Activated CD4-positive, alpha-beta T cell treated with anti-CD3 and anti-CD28 coated beads for 24 hours (primary cell): ENCODE measurements at places on chromosomes 12 and 14.

DNA sequence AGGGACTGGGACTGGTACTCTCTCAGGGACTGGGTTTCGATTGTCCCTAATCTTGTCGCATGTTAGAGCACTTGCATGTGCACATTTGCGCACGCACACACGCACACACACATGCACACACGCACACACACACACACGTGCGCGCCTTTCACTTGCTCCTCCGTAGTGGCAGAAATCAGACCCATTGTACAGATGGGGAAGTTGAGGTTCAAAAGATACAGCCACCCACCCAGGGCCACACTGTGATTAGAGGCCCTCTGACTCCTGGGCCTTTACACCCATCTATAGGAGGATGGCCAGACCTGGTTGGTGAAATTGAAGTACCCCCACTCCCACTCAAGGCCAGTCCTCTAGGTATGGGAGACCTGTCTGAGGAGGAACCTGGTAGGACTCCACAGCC is 167.8 kb upstream of the LHX5 start:
- DNase-seq, result no peak

GRCh38 chr12:92504594-92504981 is 198.2 kb upstream of the PLEKHG7 start:
- no peak for DNase-seq

GRCh38 chr12:102543494-102544485 is 63.4 kb upstream of the IGF1 start:
- no peak for DNase-seq

GRCh38 chr12:124321556-124322270 is 26.8 kb downstream of the RFLNA start:
- DNase-seq, result no peak

DNA sequence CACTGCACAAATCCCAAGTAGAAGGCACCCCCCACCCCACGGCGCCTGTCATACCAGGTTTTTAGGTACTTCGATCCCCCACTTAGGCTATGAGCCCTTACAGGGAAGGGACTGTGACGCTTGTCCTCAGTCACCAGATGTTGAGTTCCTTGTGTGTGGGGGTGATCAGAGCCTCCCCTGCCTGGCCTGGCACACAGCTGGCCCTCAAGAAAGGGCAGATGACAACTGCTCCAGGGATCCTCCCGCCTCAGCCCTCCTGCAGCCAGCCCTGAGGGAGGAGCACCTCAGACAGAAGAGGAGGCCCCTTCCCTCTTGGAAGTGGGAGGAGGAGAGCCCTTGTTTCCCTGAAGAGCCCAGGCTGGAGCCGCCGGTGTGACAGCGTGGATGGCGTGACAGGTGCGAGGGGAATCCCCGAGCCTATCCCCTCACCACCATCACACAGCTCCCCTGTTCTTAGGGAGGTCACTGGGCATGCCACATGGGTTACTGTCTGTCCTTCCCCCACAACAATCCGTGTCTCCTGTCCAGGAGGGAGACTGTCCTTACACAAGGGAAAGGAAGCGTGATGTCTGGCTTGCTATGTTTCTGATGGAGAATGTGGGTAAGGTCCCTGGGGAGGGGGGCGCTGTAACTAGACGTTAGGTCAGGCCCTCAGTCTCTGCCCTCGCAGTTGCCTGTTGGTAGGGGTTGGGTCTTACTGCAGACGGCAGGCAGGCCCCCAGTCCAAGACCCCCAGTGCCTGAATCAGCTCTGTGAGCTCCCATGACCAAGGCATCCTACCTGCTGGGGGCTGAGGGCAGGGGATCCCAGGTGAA is 31.4 kb downstream of the P2RX4 start:
- DNase-seq, result no peak

GRCh38 chr14:71694591-71695530 is 237.4 kb upstream of the RGS6 start:
- DNase-seq, result no peak

- no peak for DNase-seq
These were observed 8.5 kb upstream of the MYO1A start for GRCh38 chr12:57058454-57058853.

DNA sequence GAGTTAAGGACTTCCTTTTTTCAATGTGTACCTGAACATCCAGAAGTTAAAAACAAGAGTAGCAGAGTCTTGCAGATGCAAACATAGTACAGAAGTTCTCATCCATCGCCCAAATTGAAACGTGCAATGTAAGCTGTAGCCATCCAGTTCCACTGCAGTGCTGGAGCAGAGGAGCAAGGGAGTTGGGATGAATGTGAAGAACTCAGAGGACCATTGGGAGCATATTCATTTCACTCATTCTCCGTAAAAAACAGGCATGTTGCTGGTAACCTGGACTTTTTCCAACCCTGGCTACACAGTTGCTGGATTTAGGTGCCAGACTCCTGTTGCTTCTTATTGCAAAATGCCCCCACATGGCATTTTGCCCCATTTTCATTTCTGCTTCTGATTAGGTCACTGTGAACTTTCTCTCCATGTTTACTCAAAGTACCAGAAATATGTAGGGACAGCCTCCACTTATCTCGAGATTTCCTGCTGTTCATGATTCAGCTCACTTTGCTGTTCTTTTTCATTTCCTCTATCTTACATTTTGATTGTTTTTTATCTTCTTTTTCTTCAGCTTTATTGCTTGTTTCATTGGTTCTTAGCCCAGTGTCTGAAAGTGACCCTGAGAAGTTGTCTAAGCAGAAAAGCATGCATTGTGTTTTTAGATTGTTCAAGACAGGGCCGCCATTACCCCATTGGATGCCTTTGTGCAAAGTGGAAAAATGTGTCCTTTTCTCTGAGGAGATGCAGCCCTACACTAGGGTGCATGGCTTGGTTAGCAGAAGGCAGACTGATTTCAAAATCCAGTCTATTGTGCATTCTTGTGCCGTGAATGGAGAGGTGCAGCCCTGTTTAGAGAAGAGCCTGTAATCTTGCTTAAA is 109.0 kb upstream of the AMIGO2 start:
- DNase-seq, result no peak

GRCh38 chr14:101627915-101628262 is 66.6 kb downstream of the DIO3 start:
- no peak for DNase-seq

GRCh38 chr12:26044007-26044394 is 80.8 kb downstream of the BHLHE41 start:
- no peak for DNase-seq

GRCh38 chr12:119694111-119694510 is 26.2 kb downstream of the PRKAB1 start:
- no peak for DNase-seq

- no peak for DNase-seq
These were observed 33.3 kb upstream of the ACTN1 start for GRCh38 chr14:69012256-69012953.

DNA sequence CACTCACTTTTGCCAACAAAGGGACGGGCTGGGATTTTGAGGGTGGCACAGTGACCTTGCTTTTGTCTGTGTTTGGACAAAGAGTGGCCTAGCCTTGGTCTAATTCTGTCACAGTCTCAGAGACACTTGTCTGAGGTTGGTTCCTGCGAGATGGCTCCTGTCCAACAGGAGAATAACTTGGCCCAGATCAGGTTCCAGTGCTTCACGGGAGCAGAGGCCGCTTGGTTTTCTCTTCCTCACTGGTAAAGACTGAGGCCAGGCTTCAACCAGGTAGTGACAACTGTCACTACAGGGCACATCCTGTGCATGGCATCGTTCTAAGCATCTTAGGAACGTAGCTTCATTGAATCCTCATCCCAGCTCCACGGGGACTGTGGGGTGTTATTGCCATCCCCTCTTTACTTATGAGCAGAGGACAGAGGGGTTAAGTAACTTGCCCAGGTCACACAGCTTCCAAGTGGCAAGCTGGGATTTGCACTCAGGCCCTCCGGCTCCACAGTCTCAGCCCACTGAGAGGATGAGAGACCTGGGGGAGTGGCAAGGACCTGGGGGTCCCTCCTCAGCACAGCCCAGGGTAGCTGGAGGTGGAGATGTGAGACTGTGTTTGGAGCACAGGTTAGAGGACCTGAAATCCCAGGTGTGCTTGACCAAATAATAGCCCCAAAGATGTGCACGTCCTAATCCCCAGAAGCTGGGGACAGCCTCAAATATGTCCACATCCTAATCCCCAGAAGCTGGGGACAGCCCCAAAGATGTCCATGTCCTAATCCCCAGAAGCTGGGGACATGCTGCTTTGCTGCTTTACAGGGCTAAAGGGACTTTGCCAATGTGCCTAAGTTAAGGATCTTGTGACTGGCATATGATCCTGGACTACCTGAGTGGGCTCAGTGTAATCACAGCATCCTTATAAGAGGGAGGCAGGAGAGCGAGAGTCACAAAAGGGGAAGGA is 179.2 kb upstream of the RTL1 start:
- no peak for DNase-seq
